Inflammatory macrophage (primary cell): ENCODE measurements at places on chromosomes 13 and 19.

GRCh38 chr13:75071796-75072195 lies 410.2 kb downstream of the TBC1D4 start:
- no peak for DNase-seq

DNA sequence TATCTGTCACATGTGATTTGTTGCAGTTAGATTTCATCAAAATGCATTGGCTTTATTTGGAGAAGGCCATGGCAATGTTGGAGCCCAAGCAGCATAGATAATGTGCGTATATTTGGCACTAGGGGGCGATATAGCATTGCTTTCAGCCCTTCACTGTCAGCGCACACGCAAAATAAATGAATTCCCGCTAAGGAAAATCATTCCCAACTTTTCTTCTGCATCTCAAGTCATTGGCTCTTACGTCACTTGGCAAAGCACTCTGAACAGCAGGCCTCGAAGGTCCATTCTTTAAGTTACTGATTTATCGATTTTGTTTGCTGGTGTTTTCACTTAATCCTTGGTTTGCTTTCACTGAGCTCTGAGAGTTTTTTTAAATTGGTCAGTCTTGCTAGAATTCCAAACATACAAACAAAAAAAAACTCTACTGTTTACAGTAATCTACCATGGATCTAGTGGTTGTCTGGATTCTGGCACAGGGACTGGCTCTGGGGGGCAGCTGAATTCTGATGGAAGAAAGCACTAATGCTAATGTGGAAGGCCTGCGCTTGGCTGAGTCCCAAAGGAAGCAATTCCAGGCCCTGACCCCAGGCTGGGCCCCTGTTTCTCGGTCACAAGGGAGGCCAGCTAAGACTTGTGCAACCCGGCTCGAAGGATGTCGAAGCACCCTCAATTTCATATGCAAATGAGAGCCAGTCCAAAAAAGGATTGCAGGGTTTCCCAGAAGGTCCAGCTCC lies 97.7 kb upstream of the IPO5 start:
- peak; percentile 32 for DNase-seq

DNA sequence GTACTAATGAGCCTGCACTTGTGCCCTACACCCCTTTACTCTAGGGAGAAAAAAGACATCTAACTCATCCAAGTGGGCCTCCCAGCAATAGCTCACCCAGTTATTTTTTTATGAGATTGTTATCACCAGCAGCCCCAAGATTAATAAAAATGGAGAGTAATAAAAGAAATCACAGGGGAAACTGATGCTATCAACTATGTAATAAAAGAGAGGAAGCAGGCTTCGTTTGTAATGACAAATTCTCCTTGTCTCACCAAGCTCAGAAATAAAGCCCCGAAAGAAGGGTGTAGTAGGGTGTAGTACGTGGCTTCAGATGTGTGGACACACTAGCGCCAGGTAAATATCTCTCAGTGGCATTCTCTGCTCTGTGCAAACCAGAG lies 204.9 kb downstream of the USP12 start:
- DNase-seq = no peak

- DNase-seq = no peak
Measured at GRCh38 chr19:1226522-1227303, 11.1 kb downstream of the CBARP start.

- no peak for DNase-seq
Measured at GRCh38 chr13:91167706-91168385, 179.6 kb upstream of the MIR17HG start.

GRCh38 chr13:52804202-52804641 lies 44.2 kb downstream of the PCDH8 start:
- no peak for DNase-seq

DNA sequence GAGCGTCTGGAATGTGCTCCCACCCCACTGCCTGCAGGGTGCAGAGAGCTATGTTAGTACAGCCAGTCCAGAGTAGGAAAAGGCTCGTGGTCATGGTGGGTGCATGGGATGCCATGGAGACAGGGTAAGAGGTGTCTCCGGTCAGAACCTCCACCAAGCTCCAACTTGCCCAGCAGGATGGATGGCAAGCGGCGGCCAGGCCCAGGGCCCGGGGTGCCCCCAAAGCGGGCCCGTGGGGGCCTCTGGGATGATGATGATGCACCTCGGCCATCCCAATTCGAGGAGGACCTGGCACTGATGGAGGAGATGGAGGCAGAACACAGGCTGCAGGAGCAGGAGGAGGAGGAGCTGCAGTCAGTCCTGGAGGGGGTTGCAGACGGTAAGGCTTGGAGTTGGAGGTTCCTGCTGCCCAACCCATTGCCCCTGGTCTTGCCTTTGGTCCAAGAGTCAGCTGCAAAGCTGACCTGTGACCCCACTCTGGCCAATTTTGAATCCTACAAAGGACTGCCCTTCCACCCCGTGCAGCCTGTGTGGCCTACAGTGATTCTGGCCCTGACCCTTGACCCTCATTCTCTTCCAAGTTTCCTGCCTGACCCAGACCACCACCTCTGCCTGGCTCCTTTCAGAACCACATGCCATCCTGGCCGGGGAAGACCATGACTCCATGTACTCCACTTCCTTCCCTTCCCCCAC lies 14.7 kb downstream of the POLD1 start:
- DNase-seq = no peak

GRCh38 chr13:106916329-106916976 lies 348.5 kb upstream of the ARGLU1 start:
- no peak for DNase-seq

DNA sequence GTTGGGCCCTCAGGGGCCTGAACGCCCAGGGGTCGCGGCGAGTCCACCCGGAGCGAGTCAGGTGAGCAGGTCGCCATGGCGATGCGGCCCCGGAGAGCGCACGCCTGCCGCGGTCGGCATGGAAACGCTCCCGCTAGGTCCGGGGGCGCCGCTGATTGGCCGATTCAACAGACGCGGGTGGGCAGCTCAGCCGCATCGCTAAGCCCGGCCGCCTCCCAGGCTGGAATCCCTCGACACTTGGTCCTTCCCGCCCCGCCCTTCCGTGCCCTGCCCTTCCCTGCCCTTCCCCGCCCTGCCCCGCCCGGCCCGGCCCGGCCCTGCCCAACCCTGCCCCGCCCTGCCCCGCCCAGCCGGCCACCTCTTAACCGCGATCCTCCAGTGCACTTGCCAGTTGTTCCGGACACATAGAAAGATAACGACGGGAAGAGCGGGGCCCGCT lies at the start of gene CCNA1:
Gene CCNA1, plus strand, starts transcription at position 390 of the 439 bp plus-strand sequence. CDS start 562 bp downstream, outside the sequence.
- DNase-seq = peak; percentile 86

DNA sequence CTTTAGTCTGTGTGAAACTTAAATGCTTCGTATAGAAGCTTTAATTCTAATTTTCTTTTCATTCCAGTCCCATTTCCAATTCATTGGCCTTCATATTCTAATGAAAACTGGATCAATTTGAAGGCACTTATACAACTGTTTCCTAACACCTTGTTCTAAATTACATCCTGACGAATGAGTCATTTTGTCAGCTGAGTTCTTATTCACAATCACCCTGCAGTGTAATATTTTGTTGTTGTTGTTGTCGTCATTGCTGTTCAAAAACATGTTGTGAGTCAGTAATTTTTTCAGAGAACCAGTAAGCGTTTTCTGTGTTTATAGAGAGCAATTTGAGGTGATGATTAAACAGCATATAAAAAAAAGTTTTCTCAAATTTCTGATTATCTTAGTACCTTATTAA lies 290.0 kb downstream of the PCDH9 start:
- DNase-seq = no peak

- DNase-seq = peak; percentile 28
Measured at GRCh38 chr19:14528419-14529253, 758 bp upstream of the TECR start.

DNA sequence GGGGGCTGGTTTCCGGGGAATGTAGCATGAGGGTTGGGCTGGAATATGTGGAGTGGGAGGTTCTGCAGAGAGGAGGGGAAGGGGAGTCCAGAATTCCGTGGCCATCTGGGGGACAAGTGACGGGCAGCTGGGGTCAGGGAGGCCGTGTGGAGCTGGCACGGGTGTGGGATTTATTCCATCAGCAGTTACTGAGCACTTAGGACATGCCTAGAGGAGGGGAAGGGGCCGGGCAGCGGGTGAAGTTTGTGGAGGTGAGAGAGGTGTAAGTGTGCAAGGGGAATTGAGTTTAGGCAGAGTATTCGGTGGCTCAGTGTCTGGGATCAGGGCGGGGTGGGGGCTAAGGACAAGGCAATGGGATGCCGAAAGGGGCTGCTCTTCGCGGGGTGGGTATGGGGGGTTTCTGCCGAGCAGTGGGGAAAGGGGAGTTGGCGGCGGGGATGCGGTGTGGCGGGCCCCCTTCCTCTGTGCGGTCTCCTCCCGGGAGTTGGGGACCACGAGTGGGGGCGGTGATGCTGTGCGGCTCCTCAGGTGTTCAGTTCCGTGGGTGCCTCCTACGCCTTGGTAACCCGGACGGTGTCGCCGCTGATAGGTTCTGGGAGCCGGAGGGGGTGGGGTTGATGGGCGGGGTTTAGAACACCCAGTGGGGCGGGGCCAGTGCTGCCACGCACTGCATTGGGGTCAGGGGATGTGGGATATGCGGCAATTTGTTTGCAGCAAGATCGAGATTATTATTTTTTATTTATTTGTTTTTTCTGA lies 5.4 kb downstream of the CCDC61 start:
- DNase-seq = no peak

- DNase-seq = no peak
Measured at GRCh38 chr13:95833719-95834118, 156.8 kb downstream of the DNAJC3 start.

- DNase-seq = no peak
Measured at GRCh38 chr13:34567597-34567996, 374.5 kb upstream of the NBEA start.

DNA sequence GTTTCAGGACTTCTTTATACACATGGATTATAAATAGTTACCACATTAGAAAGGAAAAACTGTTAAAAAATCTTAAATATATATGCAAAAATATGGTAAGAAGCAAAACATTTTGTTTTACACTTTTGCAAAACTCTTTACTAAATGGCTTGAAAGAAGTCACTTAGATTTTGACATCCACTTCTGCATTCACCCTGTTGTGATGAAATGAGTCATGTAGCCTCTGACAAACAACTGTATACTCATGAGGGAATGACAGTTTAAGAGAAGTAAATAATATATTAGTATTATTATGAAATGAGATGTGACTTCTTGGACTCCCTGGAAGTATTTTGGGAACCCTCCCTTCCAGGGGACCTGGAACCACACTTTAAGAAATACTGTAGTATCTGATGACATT lies 275.6 kb downstream of the DACH1 start:
- DNase-seq = peak; percentile 87

- DNase-seq = no peak
Measured at GRCh38 chr19:2170987-2171348, 7.2 kb downstream of the DOT1L start.

DNA sequence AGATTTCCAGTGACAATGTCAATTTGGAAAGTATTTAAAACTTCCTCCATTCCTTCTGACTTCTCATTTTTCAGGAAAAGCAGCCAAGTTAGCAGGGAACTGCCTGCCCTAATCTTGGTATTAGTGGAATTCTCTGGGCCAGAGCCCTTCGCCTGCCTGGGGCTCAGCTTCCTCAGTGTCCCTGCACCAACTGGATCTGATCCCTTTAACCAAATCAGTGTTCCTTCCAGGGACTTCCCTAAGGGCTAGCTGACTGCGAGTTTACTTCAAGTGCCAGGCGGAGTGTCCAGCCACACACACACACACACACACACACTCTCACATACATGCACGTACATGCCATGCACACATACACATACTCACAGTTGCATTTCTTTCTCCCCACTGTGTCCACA lies 20.0 kb downstream of the RAB20 start:
- no peak for DNase-seq

DNA sequence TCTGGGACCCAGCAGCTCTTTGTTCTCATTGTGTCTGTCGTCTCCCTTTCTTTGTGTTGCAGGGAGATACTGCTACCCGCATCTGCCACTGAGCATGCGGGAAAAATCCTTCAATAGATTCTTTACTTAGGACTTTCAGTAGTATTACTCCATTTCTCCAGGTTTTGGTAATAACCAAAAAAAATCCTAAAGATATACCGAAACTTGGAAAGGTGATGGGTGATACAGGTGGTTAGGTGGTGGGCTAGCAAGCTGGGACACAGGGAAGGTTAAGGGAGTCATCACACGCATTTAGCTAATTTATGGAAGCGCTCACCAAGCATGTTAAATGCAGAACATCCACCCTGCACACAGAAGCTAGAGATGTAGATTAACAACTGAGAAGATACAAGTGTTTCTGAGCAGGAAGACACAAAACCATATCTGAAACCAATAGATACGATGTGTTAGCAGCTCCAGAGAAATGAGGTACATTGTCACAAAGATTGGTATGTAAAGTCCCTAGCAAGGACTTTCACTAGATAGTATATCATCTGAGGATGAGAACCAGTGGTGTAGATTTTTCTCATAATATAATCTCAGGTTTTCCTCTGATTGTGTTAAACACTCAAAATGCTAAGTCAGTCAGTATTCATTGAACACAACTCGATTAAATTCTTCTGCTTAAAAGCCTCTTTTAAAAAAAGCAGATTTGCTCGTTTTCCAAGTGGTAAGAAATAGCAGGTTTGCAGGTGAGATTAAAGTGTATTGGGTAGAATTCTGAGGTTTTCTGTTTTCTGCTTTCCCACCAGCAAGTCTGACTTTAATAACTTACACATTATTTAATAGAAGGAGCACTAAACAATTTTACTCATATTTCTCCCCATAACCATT lies 1.2 kb upstream of the SLAIN1 start:
- DNase-seq = no peak
